IPS DF 6.9 (cell line): ENCODE measurements at places on chromosomes 16 and 17.

GRCh38 chr17:28478712-28479615, 5.5 kb downstream of the SLC13A2 start:
- DNase-seq = no peak

GRCh38 chr16:89093602-89094251, at the start of gene ACSF3:
ACSF3 (plus strand) TSS chr16:89093852; CDS start chr16:89100682, 6,830 bp downstream.
- no peak for DNase-seq

GRCh38 chr17:2181206-2181896, 122.2 kb downstream of the SMG6 start:
- DNase-seq = no peak

DNA sequence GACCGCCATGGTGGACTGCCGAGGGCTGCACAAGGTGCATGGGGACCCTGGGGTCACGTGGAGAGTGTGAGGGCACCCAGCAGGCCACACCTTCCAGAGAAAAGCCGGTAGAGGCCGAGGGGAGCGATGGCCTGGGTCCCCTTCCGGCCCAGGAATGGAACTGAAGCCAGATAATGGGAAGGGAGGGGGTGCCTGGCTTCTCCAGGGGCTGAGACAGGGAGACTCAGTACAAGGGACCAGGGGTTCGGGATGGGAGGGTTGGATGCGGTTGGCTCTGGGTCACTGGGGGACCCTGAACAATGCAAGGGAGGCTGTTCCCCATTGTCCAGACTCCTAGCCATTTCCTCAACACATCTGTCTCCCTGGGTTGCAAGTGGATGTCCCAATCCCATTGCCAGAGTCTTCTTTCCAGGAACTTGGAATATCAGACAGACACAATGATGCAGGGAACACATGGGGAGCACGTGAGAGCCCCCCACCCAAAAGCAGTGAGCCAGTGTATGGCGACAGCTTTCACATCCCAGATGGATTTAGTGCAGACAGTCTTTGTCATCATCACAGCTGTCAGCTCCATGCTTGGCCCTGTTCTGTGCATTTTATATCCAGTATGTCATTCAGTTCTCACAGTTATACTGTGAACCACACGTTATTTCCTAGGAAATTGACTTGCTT, 23.6 kb upstream of the DNAI2 start:
- DNase-seq = no peak

DNA sequence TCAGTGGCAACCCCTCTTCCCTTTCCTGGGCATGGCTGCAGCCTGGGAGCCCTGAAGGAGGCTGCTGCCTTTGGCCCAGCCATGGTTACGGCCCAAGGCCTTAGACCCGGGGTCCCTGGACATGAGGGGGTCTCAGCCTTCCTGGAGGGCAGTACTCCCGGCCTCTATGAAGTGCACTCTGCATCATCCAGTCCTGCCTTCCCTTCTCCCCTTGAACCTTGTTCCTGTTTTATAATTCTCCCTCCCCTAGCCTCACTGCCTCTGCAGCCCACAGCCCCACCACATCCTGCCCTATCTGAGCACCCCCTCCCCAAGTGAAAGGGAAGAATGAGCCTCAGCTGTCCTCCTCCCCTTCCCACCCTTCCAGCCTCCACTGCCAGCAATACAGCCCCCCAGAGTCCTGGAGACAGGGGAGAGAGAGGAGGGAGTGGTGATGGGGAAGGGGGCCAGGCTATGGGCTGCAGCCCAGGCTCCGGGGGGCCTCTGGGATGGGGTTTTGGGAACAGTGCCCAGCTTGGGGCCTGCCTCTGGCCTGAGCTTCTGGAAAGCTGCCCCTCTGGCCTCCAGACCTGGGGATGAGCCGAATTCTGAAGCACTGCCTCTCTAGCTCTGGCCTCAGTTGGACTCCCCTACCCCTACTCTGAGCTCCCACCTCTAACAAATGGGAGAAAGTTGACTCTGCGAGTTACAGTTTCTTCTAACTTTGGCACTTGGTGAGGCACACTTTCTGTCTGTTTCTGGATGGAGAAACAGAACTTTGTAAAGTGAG, 7.6 kb downstream of the CCR7 start:
- no peak for DNase-seq

DNA sequence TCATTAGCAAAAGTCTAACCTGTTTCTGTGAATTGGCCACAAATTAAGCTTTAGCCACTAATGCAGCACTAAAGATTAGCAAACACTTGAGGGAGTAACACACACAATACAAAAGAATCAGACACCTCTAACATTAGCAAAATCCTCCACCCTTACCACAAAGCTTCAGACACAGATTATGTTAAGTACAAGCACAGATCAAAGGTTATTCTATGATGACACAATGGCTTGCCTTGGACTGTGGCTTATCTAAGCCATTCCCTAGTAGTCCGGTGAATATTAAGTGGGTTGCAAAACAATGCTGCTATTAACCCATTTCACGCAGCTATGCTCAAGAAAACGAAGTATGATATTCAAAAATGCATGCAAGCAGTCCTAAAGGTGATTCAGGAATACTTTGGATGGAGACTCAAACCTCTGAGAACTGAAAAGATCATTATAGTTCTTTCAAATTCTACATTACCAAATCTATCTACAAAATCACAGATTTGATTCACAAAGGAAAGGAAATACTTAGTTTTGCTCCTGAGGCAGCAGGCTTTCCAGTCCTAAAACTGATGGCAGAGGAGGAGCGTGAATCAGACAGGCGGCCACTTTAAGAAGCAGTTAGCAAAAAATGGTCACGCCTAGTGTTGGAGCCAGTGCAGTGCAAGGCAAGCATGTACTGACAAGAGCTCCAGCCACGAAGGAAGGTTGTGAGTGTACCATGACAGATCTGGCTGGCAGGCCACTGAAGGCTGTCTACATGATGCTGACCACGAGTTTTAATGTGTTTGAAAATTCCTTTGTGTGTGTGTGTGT, 67.2 kb downstream of the PARN start:
- DNase-seq = no peak

DNA sequence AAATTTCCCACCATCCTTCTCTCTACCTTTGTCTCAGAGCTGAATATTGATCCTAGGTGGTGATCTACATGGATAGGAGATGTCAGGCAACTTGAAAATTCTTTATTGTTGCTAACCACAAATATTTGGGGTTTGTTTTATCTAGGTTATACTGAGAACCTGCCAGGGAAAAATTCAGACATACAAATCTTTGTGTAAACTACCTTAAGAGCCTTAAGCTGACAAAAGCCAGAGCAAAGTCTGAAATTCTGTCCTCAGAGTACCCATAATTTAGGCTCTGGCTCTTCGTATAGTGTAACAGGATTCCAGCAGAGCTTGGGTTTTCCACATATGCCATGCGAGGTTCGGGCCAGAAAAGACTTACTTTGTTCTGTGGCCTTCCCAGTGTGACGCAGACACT, 406.7 kb upstream of the MAF start:
- no peak for DNase-seq

DNA sequence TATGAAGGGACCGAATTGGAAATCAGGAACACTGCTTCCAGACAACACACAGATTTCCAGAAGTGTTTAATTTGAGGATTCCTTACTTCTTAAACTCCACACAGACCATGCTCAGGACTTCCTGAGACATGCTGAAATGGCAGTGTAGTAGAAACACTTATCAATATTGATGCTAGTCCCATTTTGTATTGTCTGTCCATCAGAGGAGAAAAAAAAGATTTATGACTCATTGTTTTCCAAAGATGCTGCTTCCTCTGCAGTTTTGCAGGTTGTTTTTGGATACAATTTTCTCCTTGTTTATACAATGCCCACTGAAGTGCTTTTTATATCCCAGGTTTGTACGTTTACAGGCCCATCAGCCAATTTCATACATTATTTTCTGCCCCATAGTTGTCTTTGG, 68.3 kb upstream of the TANC2 start:
- no peak for DNase-seq

GRCh38 chr16:79041206-79041605, 559.3 kb downstream of the MAF start:
- DNase-seq = no peak

GRCh38 chr16:75029854-75030253, 31.0 kb downstream of the ZNRF1 start:
- no peak for DNase-seq

DNA sequence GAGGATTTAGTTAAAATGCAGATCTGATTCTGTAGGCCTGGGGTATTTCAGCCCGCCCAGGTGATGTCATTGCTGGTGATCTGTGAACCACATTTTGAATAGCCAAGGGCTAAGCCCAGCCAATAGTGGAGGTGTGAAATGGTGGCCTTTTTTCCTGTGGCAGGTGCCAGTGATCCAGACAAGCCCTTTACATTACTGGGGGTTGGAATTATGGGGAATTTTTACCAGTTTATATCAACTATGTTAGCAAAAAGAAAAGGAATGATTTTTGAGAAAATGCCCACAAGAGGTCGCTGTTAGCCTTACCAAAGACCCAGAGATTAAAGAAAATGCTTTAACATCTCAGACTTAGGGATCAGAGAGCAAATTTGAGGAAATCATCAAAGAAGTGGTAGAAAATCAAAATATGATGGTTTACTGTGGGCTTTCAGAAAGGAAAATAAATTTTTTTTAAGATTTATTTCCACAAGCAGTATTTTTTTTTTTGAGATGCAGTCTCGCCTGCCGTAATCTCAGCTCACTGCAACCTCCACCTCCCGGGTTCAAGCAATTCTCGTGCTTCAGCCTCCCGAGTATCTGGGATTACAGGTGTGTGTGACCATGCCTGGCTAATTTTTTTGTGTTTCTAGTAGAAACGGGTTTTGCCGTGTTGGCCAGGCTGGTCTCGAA, 3.9 kb downstream of the VPS35L start:
- no peak for DNase-seq

- DNase-seq = no peak
Observed at GRCh38 chr16:56245197-56245596, 53.9 kb downstream of the GNAO1 start.

GRCh38 chr17:37043201-37043600, 94.4 kb downstream of the AATF start:
- no peak for DNase-seq

GRCh38 chr16:72137380-72138063, 34.4 kb downstream of the PMFBP1 start:
- no peak for DNase-seq

DNA sequence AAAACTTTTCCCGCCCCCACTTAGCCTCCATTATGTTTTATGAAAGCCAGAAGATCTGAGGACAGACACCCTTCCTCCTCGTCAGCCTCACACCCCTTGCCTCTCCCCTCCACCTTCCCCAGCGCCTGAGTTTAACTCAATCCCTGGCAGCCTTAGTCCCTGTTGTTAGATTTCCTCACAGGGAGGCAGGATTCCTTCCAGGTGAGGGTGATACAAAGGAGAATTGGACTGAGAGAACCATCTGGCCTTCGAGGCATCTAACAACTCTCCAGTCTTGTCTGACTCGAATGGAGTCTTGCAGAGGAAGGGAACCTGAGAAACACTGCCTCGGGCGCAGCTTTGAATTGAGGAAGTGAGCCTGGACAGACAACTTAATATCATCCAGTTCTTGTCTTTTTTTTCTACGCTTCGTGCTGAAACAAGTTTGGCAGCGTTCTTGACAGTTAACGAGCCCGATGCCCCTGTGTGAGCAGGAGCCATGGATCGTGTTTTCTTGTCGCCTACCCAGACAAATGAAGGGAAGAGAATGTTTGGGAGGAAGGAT, 1.3 kb upstream of the ZNF768 start:
- no peak for DNase-seq

- DNase-seq = no peak
Observed at GRCh38 chr17:45372325-45372869, 55.6 kb upstream of the MAP3K14 start.

DNA sequence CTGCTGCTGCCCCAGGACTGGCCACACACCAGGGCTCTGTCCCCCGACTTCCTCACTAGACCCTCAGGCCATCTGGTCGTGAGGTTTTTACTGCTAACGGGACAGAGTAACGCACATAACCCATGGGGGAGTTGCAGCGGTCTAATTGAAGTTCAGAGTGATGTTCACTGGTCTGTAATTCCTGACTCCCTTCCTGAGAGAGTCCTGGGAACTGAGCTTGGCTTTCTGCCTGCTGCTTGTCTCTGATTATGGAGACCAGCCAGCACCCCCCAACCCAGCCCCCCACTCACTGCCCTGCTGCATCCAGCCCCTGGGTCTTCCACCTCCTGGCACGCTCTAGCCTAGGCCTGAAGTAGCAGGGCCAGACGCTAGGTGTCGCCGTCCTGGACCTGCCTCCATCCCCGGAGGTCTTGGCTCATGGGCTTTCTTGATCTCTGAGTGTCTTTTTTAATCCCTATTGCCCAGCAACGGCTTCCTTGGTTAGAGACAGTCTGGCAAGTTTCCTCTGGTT, 192.9 kb downstream of the CCDC182 start:
- DNase-seq = peak; percentile 61

GRCh38 chr17:32995416-32996045, 3.9 kb downstream of the SPACA3 start:
- DNase-seq = no peak

DNA sequence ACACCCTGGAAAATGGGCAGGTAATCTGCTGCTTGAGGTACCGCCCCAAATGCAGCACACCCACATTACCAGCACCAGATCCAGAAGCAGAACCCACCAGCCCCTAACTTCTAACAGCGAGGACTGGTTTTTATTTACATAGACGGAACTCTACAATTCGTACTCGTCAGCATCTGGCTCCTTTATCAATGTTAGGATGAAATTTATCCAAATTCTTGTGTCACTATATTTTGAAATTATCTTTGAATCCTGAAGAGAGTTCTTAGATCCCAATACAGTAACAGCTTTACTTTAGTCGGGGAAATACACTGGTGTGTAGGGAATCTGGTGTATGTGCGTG, 332 bp upstream of the ALG1 start:
- no peak for DNase-seq

DNA sequence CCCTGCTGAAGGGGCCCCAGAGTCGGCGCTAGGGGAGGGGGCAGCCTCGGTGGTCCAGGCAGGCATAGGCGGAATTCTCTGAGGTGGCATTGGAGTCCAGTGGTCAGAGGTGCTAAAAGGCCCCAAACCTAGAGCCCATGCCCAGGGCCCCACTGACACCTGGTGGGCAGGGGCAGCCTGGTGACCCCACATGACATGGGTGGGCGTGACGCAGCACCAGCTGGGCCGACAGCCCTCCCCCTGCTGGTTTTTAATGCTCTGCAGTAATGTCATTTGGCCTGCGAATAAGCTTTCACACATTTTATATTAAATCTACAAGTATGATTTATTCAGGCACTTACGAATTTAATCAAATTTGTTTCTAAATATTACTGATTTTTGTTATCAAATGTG, 2.1 kb upstream of the RNPS1 start:
- no peak for DNase-seq

GRCh38 chr17:69503711-69504110, 89.2 kb downstream of the MAP2K6 start:
- DNase-seq = no peak

GRCh38 chr17:28270926-28271325, 48.1 kb upstream of the TMEM97 start:
- DNase-seq = no peak

- no peak for DNase-seq
Observed at GRCh38 chr16:78462288-78463208, 363.1 kb downstream of the WWOX start.

GRCh38 chr17:17325228-17325627, 22.1 kb downstream of the NT5M start:
- DNase-seq = no peak
